NCI-H460 (cell line): ENCODE measurements at places on chromosomes 6 and 20. TPM values are rescaled to one million over a fixed set of nuclear protein-coding genes. Genes with fewer than 3 reads are reported as not detected.

DNA sequence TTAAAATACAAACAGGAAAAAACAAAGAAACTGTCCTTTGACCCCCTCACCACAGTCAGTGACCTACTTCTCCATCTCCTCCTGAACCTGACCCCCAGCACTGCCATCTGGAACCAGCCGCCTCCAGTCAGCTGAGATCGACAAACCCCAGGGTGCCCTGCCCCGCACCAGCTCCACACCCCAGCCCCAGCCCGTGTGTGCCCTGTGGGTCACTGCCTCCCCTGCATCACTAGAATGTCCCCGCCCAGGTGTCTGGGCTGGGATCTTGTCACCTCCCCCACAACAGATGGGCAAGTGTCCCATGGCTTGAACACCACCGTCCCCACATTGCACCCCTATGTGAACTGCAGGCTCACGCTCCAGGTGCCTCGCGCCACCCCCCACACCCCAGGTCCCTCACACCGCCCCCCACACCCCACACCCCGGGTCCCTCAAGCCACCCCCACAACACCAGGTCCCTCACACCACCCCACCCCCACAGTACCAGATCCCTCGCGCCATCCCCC is 13.3 kb downstream of the TAF4 start:
- DNase-seq: no peak

DNA sequence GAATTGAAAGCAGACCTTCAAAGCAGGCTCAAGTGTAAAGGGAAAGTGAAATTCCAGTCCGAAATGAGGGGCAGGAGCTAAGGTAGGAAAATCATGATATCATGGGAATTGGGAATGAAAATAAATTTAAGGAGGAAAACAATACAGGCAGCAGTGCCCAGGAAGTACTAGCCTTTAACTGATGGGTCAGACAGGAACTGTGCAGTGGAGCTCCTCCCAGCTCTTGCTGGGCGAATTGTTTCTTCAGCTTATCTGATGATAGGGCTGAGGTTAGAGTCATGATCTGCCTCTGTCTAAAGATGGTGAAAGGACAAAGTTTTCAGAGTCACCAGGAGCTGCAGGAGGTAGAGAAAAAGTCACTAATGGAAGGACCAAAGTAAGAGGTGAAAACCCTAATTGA is 457.9 kb upstream of the PTCHD4 start:
- no peak for DNase-seq

GRCh38 chr6:143098054-143098671 is 37.5 kb downstream of the AIG1 start:
- DNase-seq: no peak

DNA sequence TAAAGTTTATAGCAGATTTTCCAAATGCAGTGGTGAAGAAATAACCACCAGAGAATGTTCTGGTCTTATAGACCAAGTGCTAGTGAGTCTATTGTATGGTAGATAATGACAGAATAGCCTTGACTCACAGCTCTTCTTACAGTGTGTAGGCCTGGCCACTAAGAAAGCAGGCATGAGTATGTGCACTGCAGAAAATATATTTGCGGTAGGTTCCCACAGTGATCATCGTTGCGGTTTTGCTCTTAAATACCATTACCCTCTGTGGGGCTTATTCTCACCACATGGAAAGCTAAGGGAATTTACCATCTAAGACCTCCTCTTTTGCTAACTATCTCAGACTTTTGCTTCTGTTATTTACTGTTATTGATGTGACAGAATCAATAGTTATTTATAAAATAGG is 212.3 kb upstream of the SYNDIG1 start:
- DNase-seq: no peak

DNA sequence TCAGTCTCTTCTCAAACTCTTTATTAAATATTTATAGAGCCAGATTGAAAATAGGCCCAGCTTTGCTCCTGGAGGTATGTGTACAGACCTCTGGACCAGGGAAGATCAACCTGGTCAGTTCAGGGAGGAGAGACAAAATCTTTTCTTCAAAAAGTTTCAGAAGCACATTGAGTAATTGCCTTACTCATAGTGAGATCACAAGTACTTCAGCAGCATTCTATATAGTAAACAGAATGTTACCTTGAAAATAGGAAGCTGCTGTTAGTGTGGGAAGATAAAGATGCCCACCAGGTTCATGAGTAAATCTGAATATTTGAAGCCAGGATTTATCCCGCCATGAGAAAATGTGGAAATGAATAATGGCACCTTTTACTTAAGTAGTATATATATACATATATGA is 665.9 kb upstream of the CITED2 start:
- DNase-seq: no peak

GRCh38 chr6:148971031-148971927 is 224.4 kb downstream of the UST start:
- DNase-seq: no peak

DNA sequence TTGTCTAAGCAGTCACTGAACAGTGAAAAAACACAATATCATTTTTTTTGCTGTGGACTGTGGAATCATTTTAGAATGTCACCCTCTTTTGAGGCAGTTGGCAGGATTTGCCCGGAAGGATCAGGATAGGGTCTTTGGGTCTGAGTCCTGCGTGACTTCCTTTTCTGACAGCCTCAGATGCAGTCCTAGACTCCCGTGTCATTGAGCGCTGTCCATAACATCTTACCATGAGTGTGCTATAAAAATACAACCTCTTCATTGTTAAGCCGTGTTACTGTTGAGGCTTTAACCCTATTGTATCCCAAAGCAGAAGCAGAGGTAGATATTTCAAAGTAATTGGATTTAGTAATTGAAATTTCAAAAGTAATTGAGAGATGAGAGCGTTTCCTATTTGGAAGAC is 30.6 kb downstream of the ARID1B start:
- no peak for DNase-seq

- DNase-seq: no peak
Observed at GRCh38 chr20:36454698-36455427, 86.5 kb upstream of the MYL9 start.

DNA sequence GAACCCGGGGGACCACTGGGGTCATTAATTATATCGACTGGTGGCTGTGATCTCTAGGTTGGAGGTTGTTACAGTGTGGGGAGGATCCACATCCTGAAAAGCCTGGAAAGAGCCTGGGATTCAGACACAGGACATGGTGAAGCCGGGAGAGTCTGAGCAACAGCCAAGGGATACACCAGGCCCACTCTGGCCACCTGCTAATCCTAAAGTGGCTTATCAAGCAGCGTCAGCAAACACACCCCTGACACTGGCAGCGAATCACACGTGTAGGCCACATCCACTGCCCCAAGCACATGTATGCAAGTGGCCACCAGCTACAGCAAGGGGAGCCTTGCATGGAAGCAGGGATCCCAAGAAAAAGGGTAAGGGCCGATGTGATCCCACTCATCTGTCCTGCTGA is 41.0 kb downstream of the GFOD1 start:
- DNase-seq: no peak

GRCh38 chr6:154012852-154013251 is 26.2 kb upstream of the OPRM1 start:
- DNase-seq: no peak

GRCh38 chr6:64712606-64713005 is 994.4 kb downstream of the EYS start:
- DNase-seq: no peak

- no peak for DNase-seq
Observed at GRCh38 chr6:100266494-100267401, 198.0 kb downstream of the SIM1 start.

GRCh38 chr20:2705931-2706645 is 13.5 kb downstream of the EBF4 start:
- DNase-seq: no peak

GRCh38 chr6:140871911-140872310 is 1260.8 kb upstream of the GJE1 start:
- no peak for DNase-seq

DNA sequence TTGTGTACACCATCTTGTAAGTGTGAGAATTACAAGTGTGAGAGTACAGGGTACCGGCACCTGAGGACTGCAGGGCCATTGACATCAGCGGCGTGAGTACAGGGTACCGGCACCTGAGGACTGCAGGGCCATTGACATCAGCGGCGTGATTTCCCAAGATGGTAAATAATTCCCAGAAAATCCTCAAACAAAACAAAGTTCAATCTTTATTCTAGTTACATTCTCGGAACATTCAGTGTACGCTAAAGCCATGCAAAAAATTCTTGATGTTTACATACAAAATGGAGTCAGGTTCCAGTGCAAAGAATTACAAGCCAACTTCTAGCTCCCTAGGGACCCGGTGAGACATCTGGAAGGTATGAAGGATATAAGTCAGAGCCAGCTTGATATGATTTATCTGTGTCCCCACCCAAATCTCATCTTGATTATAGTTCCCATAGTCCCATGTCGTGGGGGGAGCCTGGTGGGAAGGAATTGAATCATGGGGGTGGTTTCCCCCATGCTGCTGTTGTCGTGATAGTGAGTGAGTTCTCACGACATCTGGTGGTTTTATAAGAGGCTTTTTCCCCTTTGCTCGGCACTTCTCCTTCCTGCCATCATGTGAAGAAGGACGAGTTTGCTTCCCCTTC is 172.7 kb downstream of the TTLL2 start:
- DNase-seq: no peak

GRCh38 chr6:35417979-35418661 is 34.0 kb upstream of the FANCE start:
- DNase-seq: no peak

- DNase-seq: no peak
Observed at GRCh38 chr6:56072856-56073255, 174.5 kb downstream of the COL21A1 start.

GRCh38 chr20:8807480-8808201 is 261.2 kb upstream of the PLCB4 start:
- DNase-seq: no peak

GRCh38 chr20:49668181-49668877 is 45.3 kb downstream of the B4GALT5 start:
- DNase-seq: no peak

- no peak for DNase-seq
Observed at GRCh38 chr6:130882370-130882769, 55.2 kb downstream of the SMLR1 start.

DNA sequence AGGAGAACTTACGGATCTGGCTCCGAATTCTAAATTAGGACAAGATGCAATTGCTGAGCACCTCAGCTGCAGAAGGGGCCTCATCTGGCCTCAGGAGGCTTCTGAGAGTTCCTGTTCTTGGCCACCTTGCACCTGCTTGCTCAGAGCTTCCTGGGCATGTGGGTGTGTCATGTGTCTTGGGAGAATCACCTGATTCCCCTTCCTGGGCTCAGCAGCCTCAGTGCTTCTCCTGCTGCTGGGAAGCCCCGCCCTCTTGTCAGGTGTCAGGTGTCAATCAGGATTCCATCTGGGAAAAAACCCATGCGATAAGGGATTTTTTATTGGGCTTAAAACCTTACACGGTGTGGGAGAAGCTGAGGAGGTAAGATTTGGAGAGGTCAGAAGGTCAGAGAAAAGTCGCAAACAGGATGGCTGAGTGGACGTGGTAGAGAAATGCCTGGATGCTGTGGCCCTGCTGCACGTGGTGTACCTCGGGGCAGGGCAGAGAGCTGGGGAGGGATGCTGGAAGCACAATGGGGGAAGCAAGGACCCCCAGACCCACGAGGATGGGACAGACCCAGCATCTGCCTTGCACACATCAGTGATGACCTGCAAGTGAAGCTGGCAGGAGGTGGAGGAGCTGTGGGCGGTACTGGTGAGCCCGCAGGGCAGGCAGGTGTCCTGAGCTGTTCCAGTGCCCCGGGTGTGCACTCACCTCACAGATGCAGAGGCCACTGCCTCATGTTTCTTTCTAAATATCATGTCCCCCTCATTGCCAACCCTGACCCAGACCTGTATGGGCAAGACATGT is 170.8 kb downstream of the CDH4 start:
- no peak for DNase-seq

Gene RSPO3
- total RNA-seq: 10.7 and 11.8 TPM in 2 replicates

Gene VSX1
- not detected in 2 replicates for total RNA-seq

Gene BICRAL
- total RNA-seq: 7.1 and 7.3 TPM in 2 replicates

Gene OPRL1
- total RNA-seq: 0.17 and 0.32 TPM in 2 replicates

Gene TTK
- total RNA-seq: 51.2 and 60.2 TPM in 2 replicates

Gene CDH26
- total RNA-seq: 0.22 TPM in 1 of 2 replicates, not detected in the other

Gene SCRT2
- total RNA-seq: not detected in 2 replicates

Gene CRYBG1
- total RNA-seq: 5.1 and 5.5 TPM in 2 replicates

Gene FRK
- 6.4 and 6.9 TPM in 2 replicates for total RNA-seq

Gene COL21A1
- not detected in 2 replicates for total RNA-seq

Gene NCR2
- total RNA-seq: not detected in 2 replicates

Gene TMX4
- 55.1 and 61.4 TPM in 2 replicates for total RNA-seq

Gene LTB
- not detected in 2 replicates for total RNA-seq

Gene UNC93A
- not detected in 2 replicates for total RNA-seq

Gene NOL4L
- total RNA-seq: 7.5 and 9.5 TPM in 2 replicates

Gene CDH4
- total RNA-seq: 0.14 TPM in 1 of 2 replicates, not detected in the other
